Activated CD4-positive, alpha-beta T cell treated with anti-CD3 and anti-CD28 coated beads for 4 hours (primary cell): ENCODE measurements at places on chromosomes 13 and 19.

DNA sequence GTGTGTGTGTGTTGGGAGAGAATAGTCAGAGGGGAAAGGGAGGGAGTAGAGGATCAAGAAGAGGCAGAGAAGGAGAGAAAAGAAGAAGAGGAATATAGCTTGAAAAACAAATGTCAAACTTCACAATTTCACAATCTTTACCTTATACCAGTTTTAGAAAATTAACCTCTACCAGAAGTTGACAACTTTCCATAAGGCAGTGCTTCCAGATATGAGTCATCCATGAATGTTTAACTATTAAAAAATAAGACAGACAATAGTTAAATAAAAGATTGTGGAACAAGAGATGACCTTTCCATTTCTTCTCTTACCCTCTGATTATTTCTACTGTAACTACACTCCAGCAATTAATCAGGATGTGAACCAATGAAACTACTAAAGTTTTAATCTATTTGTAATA is 229.4 kb downstream of the ITGBL1 start:
- DNase-seq = no peak

DNA sequence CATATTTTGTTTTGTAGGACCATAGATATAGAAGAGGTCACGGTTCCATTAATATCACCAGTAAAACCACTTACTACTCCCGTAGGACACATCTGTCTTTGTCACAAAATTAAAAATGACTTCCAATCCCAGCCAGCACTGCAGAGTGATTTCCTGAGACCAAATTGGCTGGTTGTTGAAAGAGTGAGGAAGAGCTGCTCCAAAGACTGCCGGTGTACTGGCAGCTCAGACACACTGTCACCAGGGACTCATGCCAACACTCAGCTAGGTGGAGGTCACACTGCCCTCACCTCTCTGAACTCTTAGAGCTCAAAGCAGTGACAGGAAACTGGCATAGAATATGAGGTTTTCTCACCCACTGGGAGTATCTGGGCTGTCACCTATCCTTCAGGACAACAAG is 52.1 kb downstream of the FLT1 start:
- DNase-seq = no peak

- DNase-seq = no peak
These were observed 422.9 kb downstream of the KCTD12 start for GRCh38 chr13:76463314-76463713.

DNA sequence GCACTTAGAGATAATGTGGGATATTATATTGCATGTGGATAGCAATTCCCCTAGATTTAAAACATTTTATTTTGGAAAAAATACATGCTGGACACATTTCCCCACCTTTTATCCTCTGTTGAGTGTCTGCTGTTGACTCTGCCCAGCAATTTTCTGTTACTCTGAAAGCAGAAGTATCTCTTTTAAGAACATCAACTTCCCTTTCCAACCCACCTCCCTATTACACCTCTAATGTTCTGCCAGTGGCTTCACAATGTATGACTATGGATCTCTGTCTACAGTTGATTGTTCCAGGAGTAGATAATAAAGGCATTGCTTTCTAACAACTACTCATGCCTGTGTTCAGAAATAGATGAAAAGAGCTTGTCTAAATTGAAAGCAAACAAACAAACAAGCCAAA is 754.8 kb upstream of the SLITRK6 start:
- no peak for DNase-seq

DNA sequence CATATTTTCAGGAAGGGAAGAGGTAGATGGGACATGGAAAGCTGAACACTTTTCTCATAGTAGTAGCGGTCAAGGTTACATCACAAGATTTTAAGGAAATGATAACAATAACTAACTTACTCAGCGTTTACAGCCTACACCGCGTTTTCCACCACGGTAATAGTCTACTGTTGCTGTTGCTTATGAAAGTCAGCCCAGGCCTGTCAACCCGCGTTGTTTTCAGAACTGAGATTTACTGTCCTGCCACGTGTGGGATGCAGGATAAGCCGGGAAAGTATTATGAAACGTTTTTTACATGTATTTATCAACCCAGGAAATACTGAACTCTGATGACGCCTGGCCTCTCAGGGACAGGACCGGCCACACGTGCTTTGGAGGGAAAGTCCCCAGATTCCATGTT is 36.0 kb upstream of the LAMP1 start:
- no peak for DNase-seq

DNA sequence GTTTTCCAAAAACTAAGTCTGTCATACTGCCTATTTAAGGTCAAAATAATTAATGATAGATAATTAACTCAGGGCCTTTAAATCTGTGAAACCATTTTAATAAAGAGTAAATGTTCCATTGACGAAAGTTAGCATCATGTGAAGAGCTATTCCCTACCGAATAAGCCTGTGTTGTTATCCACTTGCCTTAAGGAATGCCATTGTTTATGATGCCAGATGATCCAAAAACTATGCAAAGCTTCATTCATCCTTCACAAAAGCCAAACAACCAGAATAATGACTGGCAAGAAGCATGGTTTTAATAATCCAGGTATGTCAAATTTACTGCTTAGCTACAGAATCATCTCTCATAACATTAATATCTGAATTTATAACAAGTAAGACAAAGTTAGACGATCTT is 6.5 kb upstream of the GPC6 start:
- no peak for DNase-seq

DNA sequence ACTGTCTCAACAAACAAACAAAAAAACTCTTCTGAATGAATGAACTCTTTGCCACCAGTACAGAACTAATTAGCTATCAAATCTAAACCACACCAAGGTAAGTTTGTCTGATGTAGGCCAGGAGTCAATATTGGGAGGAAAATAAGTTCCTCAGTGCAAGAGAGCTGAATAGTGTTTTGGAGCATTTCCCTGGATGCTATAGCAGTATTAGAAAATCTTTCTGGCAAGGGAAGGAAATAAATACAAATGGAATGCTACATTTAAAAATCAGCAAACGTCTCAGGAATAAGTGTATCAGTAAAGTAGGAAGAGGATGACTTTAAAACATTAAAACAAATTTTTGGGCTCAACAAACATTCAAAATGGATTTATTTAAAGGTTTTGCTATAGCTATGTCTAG is 81.3 kb upstream of the TMTC4 start:
- no peak for DNase-seq

GRCh38 chr19:58573658-58574164 is 576 bp upstream of the MZF1 start:
- no peak for DNase-seq

GRCh38 chr13:32791545-32792172 is 205.4 kb downstream of the PDS5B start:
- DNase-seq = no peak

DNA sequence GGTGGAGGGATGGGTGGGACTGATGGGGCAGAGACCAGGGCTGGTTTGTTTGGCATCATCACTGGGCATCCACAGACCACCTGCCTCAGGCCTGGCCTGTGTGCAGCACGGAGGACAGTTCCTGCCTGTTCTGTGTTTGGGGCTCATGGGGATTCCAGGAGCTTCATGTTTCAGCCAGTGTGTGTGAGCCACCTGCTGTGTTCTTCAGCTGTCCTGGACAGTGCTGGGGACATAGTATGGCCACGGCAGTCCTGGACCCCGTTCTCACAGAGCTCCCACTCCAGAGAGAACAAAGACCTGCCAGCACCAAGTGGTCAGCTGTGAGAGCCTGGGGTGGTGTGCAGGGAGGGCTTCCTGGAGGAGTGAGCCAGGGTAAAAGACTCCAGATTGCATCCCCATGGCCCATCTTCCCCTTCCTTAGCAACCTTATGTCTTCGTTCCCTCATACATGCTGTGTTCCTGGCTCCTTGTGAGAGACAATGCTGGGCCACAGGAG is 2.0 kb upstream of the CCDC97 start:
- no peak for DNase-seq

GRCh38 chr19:15892012-15892411 is 5.9 kb downstream of the CYP4F2 start:
- no peak for DNase-seq

- no peak for DNase-seq
These were observed 2.4 kb upstream of the NFIC start for GRCh38 chr19:3363841-3364500.
